Fibroblast of lung (primary cell): ENCODE measurements at places on chromosomes 5 and 9.

GRCh38 chr5:148912146-148912545 lies 85.7 kb downstream of the ADRB2 start:
- DNase-seq: no peak

DNA sequence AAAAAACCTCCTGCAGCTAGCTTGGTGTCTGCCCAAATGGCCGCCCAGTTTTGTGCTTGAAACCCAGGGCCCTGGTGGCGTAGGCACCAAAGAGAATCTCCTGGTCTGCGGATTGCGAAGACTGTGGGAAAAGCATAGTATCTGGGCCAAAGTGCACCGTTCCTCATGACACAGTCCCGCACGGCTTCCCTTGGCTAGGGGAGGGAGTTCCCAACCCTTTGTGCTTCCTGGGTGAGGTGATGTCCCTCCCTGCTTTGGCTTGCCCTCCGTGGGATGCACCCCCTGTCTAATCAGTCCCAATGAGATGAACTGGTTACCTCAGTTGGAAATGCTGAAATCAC lies 83.0 kb upstream of the JAK2 start:
- DNase-seq: no peak

GRCh38 chr9:106879439-106879882 lies 16.5 kb downstream of the ZNF462 start:
- no peak for DNase-seq

DNA sequence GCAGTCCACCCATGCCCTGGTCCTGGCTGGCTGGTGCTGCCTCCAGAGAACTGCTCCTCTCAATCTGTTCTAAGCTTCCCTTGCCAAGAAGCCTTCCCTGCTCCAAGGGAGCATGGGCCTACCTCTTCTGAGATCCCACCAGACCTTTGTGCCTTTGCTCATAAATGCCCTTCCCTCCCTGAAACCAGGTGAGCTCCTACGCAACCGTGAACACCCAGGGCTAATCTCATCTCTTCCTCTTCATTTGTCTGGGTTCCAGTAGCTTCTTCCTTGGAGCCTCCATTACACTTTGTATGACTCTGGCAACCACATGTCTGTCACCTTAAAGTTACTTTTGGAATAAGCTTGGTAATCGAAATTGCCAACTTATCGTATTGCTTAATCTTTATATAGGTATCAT lies 270.6 kb downstream of the PBX3 start:
- DNase-seq: no peak

GRCh38 chr5:101271416-101271815 lies 368.3 kb upstream of the ST8SIA4 start:
- DNase-seq: no peak

DNA sequence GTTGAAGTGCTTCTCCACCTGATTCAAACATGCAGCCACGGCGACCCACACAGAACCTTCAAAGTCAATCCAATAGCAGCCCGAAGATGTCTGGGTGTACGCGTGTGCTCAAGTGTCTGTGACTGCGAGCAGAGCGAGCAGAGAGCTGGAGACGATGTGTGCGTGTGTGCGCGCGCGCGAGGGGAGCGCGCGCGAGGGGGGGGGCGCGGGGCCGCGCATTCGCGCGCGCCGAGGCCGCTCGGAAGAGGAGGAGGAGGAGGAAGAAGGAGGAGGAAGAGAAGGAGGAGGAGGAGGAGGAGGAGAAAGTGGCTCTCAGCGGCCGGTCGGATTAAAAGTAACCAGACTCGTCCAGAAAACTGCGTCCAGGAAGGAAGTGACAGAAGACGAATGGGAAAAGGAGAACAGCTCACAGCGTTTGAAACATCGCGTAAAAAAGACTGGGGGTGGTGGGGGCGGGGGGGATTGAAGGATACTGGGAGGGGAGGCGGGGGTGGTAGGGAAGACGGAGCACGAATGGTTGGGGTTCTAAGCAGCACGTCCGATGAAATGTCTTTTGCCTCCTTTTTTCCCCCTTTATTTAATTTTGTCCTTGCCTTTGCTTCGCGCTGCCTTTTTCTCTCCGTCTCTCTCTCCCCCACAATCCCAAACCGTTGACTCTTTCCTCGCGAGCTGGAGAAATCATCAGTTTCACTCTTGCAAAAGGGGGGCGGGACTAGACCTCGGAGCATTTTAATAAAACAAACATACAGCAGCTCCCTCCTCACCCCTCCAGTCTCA lies at the start of gene MEF2C:
TSS of gene MEF2C (minus strand) at position 126 of the 777 bp plus-strand sequence. CDS start 59,396 bp downstream, outside the sequence.
- peak; percentile 87 for DNase-seq

- DNase-seq: no peak
Measured at GRCh38 chr5:79932510-79933504, 58.3 kb downstream of the MTX3 start.

GRCh38 chr5:139882316-139882715 lies 86.7 kb downstream of the PSD2 start:
- DNase-seq: no peak

DNA sequence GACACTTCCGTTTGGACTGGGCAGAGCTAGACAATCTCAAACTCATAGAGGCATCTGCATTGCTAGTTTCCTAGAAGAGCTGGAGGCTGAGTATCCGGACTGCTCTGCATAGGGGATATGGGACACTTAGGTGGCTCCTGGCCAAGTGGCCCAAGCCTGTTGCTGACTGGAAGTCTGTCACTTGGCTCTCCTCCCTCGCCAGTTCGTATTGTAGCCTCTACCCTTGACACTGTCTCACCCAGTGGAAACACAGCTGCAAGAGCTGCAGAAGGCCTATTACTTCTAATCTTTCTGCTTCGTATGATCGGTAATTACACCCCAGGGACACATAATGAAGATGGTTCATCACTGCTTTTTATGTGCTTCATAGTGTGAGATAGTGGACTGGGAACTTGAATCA lies 34.7 kb downstream of the ITGA1 start:
- DNase-seq: no peak

DNA sequence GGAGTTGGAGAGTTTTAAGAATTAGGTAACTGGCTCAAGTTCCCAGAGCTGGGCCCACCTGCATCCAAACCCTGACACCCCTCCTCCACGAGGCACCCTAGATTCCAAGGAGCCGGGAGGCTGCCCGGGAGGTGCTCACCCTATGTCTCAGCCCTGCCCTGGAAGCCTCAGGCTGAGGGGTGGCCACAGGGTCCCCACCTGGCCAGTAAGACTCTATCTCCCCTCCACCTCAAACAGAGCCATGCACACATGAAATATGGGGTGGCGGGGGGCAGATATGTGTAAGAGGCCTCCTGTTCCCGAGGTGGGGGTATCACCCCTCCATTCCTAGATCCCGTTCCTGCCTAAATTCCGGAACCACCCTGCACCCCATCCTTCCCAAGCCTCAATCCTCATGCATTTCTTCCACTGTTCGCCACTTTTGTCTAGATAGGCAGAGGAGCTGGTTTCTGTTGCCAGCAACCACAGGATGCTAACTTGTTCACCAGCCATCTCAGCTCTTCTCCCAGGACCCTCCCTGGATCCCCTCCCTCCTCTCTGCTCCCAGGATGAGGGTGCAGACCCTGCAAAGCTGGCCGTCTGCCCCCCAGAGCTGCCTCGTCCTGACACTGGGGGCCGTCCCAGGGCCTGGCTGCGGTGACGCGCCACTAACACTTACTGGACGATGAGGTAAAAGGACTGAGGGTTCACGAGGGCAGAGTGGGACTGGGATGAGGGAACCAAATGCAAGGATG lies 44.1 kb downstream of the COL23A1 start:
- DNase-seq: no peak

DNA sequence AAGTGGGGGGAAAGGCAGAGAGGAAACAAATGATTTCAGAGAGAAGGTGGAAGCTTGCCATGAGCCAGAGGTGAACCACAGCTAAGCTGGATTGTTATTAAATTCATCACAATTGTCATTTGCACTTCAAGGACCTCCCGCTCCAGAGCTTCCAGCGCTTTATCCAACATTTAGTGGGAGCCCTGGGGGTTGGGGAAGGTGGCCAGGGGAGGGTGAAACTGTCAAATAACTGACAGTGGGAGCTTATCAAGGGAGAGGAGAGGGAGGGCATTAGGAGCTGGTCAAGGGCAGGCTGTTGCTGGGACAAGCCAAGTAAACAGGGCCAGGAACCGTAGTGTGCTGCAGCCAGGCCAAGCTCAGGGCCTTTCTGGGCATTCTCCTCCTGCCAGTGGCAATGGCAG lies 71.5 kb downstream of the SIL1 start:
- peak; percentile 36 for DNase-seq

GRCh38 chr9:95116002-95116807 lies 201.3 kb downstream of the FANCC start:
- DNase-seq: no peak

DNA sequence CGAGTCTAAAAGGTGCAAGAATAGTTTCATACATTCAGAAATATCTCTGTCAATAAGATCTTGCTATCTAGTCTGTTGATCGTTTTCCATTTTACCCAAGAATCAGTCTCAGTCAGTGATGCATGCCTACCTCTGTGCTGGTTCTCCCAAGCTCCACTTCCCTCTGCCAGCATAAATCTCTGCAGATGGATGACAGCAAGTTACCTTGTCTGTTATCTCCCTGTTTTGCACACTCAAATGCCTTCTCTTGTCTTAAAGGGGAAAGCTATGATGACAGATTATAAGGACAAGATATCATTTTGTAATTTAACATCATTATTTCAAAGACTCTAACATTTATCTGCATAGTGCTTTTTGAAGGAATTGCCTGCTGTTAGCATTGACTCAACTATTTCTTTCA lies 802.1 kb upstream of the SEMA6A start:
- DNase-seq: no peak

DNA sequence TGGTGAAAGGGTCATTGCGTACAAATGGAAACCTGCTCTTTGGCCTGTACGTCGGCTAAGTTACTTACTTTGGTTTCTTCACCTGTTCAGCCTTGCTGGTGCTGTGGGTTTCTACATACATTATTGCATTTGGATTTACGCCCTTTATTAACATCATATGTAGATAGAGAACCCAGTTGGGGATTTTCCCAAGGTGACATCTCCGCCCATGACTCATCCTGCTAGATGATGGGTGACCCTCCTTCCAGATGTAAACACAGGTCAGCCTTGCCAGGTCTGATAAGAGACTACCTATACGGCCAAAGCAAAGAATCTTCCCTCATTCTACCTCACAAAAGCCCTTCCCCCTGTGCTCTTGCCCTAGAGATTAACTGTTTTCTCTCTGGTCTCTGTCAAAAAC lies 360.9 kb downstream of the KDM4C start:
- DNase-seq: no peak

DNA sequence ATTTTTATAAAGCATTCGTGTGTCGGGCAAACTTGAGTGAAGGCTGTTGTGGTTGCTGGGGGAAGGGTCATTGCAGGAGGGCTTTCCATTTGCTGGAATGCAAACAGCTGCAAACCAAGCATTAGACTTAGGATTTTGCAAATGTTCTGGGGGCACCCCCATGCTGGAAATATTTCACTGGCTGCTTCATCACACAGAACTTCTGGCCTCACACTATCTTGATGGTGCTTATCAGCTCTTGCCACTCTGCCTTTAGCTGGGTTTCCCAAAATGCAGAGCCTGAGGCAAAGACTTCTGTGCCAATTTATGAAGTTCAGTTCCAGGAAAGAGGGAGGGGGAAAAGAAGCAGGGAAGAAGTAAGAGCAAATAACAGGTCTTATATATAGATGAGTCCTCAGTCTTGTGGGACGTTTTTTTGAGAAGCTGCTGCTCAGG lies 8.6 kb upstream of the COL15A1 start:
- no peak for DNase-seq

- DNase-seq: peak; percentile 88
Measured at GRCh38 chr9:88814577-88814976, 176.7 kb upstream of the S1PR3 start.

GRCh38 chr5:54900984-54901725 lies 84.2 kb downstream of the ESM1 start:
- DNase-seq: peak; percentile 72

GRCh38 chr9:72843520-72844439 lies 109.1 kb downstream of the ALDH1A1 start:
- DNase-seq: no peak
